Germinal center (tissue), 1 donor: ENCODE measurements at places on chromosomes 16 and 17.

DNA sequence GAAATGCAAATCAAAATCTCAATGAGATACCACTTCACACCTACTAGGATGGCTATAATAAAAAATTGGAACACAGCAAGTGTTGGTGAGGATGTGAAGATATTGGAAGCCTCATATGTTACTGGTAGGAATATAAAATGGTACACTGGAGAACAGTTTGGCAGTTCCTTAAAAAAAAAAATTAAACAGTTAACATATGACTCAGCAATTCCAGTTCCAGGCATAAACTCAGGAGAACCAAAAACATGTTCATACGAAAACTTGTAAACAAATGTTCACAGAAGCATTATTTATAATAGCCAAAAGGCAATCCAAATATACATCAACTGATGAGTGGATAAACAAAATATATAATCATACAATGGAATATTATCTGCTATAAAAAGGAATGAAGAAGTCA is 28.2 kb downstream of the ZNF652 start:
- DNase-seq = no peak

GRCh38 chr16:89365044-89365467 is 125.3 kb downstream of the ANKRD11 start:
- DNase-seq = no peak

DNA sequence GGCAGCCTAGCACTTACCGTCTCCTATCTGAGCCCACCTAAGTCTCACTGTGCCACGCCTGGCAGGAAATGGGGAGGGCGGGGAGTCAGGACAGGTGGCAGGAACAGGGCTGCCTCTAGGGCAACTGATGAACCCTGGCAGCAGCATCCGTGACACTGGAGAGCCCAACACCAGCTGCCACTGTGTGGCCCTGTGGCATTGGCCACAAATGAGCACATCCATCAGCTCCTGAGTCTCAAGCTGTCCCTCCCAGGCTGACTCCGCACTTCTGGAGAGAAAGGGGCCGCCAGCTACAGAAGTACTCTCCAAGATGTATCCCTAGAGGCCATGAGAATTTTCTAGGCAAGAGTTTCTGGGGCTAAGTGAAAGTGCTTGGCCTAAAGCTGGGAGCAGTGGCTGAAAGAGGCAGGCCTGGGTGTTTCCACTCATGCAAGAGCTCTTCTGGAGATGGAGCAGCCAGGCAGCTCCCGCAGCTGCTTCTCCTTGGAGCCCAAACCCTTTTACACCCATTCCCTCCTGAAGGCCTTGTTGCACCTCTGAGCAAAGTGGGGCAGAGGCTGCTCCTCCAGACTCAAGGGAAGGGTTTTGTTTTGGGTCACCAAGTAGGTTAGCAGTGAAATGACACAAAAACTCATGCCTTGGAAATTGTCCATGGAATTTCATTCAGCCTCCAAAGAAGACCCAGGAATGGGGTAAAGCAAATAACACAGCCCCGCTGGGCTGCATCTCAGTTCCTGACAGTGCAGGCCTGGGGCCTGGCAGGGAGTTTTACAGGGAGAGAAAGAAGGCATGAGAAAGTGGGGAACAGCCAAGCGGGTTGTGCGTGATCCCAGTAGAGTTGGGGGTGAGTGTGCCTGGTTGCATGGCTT is 25.8 kb downstream of the PEMT start:
- DNase-seq = no peak

GRCh38 chr16:12637002-12637401 is 166.7 kb downstream of the CPPED1 start:
- DNase-seq = no peak

- DNase-seq = peak; percentile 31
These were observed 591 bp downstream of the PSMD7 start for GRCh38 chr16:74297145-74297665.

- no peak for DNase-seq
These were observed 5.5 kb upstream of the KRT10 start for GRCh38 chr17:40827746-40828453.

DNA sequence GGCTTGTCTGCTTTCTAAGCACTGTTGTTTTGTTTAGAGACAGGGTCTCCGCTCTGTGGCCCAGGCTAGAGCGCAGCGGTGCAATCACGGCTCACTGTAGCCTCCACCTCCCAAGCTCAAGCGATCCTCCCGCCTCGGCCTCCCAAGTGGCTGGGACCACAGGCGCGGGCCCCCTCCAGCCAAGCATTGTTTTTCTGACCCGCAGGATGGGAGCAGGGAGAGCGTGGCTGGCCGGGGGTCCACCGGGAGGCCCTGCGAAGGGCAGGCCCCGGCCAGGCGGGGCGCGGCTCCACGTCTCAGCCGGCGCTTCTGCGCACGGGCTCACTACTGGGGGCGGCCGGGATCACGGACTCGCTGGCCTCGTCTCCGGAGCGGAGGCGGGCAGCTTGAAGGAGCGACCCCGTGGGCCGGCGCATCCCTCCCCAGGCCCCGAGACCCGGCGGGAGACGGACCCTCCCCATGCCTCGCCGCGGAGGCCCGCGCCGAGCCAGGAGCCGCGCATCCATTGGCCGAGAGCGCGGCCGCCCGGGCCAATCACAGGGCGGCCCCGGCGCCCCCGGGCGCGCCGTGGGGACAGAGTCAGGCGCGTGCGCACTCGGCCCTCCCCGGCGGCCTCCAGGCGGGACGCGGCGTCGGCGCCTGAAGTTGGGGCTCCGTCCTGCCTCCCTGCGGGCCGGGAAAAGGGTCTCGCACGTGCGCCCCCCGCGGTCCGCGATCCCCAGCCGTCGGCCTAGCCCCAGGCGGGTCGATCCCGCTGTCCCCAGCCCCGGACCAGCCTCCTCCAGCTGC is 24.9 kb downstream of the ACTG1 start:
- peak; percentile 94 for DNase-seq

- DNase-seq = no peak
These were observed 41.7 kb downstream of the SMPD3 start for GRCh38 chr16:68406458-68407152.

DNA sequence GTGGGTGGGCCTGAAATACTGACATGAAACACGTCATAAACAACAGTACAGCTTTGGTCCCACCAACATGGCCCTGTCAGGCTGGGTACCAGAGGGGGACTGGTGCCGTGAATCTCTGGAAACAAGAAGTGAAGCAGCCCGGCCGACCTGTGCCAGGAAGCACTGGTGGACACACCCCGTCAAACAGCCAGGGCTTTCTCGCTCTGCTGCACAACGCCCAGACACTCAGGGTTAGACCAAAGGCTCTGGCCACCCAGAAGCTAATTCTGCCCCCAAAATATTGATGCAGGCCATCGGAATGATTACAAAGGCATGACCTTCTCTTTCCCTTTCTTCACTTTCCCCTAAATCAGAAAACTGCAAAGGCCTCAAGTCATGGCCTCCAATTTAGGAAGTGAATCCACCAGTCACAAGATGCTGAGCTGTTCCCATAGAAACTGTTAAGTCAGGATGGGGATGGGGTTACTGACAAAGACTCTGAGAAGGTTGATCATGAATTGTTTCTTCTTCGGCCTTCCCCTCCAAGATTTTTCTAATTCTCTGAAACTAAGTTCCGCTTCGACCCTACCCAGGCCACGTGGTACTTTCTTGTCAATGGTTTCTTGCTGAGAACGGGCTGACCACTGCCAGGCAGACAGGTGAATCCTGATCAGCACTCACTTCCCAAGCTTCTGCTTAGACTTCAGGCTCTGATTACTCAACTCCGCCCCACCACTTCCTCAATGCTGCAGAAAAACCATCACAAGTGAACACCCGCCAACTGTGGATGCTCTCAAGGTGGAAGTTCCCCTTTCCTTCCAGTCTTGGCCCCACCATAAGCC is 6.7 kb downstream of the PITPNA start:
- DNase-seq = peak; percentile 59

GRCh38 chr16:56451753-56452689 is 667 bp downstream of the OGFOD1 start:
- peak; percentile 75 for DNase-seq

- no peak for DNase-seq
These were observed 4.4 kb upstream of the NT5C start for GRCh38 chr17:75135946-75136345.

DNA sequence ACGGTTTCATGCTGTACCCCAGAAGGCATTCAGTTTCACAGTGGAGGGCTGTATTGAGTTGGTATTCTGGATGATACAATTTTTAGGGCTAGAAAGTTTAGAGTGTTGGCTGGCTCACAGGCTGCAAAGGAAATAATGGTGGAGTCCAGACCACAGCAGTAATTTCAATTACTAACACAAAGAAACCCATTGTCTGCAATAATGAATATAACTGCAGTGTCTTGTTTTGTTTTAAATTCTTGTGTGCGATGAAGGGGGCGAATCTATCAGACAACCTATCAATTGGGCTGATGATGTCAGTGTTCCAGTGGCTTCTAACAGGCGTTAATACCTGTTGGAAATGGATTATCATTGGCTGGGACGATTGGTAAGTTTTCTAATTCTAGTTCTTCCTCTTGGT is 1.5 kb downstream of the SP2 start:
- DNase-seq = no peak

GRCh38 chr16:73735018-73735417 is 561.6 kb upstream of the PSMD7 start:
- DNase-seq = no peak

DNA sequence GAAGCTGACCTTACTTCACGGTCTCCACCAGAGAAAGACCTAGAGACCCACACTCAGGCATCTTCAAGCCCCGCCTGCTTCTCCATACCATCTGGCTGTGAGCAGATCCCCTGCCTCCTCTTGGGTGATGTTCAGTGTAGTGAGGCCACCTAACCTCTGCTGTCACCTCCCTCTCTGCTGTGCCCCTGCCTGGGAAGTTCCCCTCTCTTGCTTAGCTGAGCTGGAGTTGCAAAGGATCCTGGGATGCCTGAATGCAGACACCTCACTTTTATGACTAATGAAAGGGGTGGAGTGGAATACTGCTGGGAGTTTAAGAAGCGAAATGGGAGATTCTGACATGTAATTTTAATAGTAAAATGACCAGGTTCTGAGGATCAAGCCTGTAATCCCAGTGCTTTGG is 5.8 kb downstream of the IRX3 start:
- DNase-seq = no peak

DNA sequence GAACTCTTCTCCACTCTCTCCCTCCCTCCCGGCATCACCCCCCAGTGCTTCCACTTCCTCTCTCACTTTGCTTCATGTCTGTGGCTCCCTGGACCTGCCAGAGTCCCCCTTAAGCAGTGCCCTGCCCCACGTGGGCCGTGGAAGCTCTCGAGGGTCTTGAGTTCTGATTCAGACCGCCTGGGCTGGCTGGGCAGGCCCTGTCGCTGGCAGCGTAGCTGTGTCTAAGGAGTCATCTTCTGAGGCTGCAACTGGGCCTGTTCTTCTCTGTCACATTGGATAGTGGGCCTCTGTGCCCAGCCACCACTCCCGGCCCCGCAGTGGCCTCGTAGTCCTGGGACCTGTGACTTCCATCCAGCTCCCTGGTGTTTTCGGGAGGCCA is 30.7 kb downstream of the MNT start:
- no peak for DNase-seq

GRCh38 chr17:2723997-2724783 is 12.6 kb upstream of the CLUH start:
- no peak for DNase-seq

DNA sequence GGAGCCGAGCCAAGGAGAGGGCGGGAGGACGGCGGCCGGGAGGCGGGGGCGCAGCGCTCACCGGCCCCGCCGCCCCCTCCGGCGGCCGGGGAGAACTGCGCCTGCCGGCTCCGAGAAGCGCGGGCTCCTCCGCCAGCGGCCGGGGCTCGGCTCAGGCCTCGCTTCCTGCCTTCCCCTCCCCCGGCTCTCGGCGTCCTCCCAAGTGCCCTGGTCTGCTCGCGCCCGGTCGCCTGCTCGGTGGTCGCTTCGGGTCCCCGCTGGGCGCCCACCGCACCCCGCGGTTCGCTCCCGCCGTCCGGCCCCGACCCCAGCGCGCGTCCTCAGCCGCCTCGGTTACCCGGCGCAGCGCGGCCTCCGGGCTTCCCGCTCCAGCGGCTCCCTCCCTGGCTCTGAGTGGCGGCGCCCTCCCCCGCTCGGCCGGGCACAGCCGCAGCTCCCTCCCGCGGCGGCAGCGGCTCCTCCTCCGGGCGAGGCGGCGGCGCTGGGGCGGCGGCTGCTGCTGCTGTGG is 313 bp downstream of the UBTF start:
- peak; percentile 80 for DNase-seq

- DNase-seq = no peak
These were observed 18.1 kb downstream of the TRPV2 start for GRCh38 chr17:16433514-16433913.

GRCh38 chr16:66845791-66846221 is 1.6 kb downstream of the CA7 start:
- DNase-seq = no peak

DNA sequence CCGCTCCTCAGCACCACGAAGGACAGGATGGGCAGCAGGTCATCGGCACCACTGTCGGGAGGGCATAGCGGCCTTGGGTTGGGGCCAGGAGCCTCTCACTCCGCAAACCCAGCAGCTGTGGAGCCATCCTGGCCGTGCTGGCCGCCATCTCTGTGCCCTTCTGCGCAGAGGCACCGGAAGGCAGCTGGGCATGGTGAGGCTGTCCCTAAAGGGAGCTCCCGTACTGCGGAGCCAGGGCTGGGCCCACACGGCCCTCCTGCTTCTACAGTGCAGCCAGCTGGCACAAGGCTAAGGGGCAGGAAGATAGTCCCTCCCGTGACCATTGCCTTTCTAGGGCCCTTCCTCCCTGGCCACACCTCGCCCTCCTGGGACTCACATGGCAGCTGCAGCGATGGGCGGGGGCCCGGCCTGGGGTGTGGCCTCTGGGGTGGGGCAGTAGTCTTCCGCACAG is 7.0 kb upstream of the SPATA2L start:
- no peak for DNase-seq

GRCh38 chr17:16439303-16439791 is 24.0 kb downstream of the TRPV2 start:
- peak; percentile 26 for DNase-seq

- DNase-seq = no peak
These were observed 48.8 kb downstream of the HSD17B2 start for GRCh38 chr16:82083710-82084353.

GRCh38 chr16:19589771-19590302 is 34.3 kb downstream of the VPS35L start:
- no peak for DNase-seq

- no peak for DNase-seq
These were observed 44.2 kb downstream of the RPTOR start for GRCh38 chr17:80588702-80589383.

- DNase-seq = peak; percentile 44
These were observed 8.6 kb downstream of the XYLT1 start for GRCh38 chr16:17461951-17462729.

GRCh38 chr17:61368832-61369450 is 30.7 kb upstream of the TBX2 start:
- no peak for DNase-seq
